ENCODE measurements at places on chromosomes 4 and X. TPM values are rescaled to one million over a fixed set of nuclear protein-coding genes. Genes with fewer than 3 reads are reported as not detected.

- DNase-seq, result peak; percentile 57
Measured at GRCh38 chr4:30721185-30722091, 1.3 kb downstream of the PCDH7 start.

GRCh38 chrX:115713460-115713859 lies 152.5 kb downstream of the PLS3 start:
- no peak for DNase-seq

JCHAIN gene
- total RNA-seq, result not detected

SLITRK4 gene
- not detected for total RNA-seq

SLC10A3 gene
- 18.2 TPM for total RNA-seq

RNF212 gene
- total RNA-seq, result 1.8 TPM

HEPH gene
- not detected for total RNA-seq

- DNase-seq, result peak; percentile 53
Measured at GRCh38 chr4:38868059-38868960, 704 bp downstream of the FAM114A1 start.

GRCh38 chrX:49147936-49148335 lies 14.6 kb upstream of the MAGIX start:
- no peak for DNase-seq

ABCG2 gene
- total RNA-seq, result 0.56 TPM

DNA sequence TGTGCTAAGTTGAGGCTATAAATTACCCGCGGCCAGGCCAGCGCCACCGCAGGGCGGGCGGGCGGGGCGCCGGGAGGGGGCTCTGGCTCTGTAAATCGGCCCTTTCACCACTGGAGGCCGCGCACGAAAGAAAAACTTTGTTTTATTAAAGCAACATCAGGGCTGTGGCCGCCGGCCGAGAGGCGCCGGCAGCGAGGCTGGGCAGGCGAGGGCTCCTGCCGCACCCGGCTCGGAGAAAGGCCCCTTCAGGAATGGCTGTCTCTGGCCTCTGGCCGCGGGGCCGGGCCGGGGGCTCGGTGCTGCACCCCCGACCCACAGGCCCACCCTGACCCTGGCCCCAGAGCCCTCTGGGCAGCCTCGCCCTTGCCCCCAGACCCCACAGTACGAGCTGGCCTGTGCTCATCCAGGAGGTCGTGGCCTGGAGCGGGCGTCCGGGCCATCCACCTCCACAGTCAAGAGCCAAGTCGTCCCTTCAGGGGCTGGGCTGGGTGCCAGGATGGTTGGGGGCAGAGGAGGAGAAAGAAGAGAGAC lies 29.5 kb upstream of the FGFR3 start:
- no peak for DNase-seq

- DNase-seq, result no peak
Measured at GRCh38 chr4:186887291-186887700, 163.6 kb upstream of the FAT1 start.

GRCh38 chr4:141890279-141890678 lies 253.9 kb downstream of the IL15 start:
- no peak for DNase-seq

DNA sequence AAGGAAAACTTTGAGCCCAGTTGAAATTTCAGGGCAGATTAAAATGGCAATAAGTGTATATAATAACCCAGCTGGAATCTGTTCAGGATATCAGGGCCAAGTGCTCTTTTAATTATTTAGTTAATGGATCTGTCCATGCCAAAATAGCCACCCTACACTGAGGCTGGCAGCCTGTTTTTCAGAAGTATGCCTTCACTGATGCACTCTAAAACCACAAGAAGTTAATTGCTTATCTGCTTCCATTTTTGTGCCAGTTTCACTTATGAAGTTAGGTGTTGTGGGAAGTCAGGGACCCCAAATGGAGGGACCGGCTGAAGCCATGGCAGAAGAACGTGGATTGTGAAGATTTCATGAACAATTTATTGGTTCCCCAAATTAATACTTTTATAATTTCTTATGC lies 960.3 kb downstream of the C4orf33 start:
- DNase-seq, result no peak

DNA sequence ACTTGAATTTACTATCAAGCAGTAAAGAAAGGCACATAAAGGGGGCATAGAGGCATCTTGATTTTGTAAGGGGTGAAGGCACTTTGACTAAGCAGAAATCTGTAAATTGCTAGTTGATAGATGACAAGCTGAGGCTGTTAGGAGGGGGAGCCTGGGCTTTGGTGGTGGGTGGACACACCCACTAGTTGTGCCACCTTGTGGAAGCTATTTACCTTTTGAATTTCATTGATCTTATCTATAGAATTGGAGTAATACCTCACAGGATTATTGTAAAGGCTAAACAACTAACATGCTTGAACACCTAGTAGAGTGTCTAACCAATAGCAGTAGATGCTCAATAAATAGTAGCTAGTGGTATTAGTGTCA lies 142.8 kb upstream of the KCNIP4 start:
- no peak for DNase-seq

DNA sequence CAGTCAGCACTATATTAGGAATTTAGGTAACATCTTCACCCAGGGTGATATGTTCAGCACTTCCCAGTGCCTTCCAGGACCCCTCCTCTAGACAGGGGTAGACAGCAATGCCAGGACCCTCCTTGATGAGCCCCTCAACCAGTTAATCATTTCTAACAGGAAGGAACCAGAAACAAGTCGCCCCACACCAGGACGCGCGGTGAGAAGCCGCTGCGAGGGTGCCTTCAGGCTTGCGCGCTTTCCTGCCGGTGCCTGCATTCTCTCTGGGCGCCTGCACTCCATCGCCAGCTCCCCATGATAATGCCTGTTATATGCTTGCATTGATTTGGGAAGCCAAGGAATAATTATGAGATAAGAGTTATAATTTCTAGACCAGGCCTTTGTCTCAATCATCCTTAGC lies 116.0 kb downstream of the ENPP6 start:
- DNase-seq, result no peak

DNA sequence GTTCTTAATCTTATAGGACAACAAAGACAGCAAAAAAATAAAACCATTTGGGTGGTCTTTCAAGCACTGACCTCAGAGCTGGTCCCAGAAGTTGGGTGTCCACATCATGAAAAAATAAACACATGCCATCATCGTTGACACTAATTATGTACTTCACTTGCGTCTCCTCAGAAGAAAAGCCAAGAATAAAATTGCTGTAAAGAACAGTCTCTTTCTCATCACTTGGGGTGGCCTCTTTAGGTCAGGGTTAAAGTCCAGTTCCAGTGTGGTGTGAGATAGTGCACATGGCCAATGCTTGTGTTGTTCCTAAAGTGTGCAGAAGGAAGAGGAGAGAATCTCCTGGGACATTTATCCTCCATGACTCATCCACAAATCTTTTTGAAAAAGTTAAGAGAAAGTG lies 49.5 kb upstream of the IBSP start:
- no peak for DNase-seq

DNA sequence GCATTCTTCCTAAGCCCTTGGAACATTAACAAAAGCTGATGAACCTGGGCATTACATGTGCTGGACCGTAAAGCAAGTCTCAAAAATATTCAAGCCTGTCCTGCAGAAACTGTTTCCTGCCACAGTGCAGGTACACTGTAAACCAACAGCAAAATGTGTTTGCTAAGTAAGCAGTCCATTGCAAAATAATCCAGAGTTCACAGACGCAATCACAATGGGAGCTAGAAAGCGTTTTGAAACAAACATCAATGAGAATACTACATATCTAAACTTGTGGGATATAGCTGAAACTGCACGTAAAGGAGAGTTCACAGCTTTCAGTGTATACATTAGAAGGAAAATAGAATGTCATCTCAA lies 61.6 kb downstream of the RGS12 start:
- DNase-seq, result no peak

MCF2 gene
- total RNA-seq, result 0.43 TPM

DNA sequence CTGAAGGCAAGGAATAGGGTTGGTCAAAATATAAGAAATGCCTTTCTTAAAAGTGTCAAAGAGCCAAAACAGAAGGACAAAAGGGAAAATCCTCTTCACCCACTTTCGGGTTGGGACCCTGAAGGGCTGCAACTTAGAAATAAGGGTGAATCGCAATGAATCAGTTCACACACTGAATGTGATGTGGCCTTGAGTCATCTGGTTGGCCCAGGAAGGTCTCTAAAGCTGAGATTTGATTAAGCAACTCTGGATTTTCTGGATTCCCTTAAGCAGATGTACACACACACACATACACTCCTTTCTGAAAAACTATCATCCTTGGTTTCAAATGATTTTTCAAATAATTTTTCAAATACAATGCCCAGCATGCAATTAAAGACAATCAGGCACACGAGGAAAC lies 13.1 kb downstream of the TAB3 start:
- no peak for DNase-seq

GRCh38 chr4:2802618-2803531 lies 10.0 kb downstream of the SH3BP2 start:
- DNase-seq, result no peak

TMPRSS11A gene
- total RNA-seq, result not detected

DNA sequence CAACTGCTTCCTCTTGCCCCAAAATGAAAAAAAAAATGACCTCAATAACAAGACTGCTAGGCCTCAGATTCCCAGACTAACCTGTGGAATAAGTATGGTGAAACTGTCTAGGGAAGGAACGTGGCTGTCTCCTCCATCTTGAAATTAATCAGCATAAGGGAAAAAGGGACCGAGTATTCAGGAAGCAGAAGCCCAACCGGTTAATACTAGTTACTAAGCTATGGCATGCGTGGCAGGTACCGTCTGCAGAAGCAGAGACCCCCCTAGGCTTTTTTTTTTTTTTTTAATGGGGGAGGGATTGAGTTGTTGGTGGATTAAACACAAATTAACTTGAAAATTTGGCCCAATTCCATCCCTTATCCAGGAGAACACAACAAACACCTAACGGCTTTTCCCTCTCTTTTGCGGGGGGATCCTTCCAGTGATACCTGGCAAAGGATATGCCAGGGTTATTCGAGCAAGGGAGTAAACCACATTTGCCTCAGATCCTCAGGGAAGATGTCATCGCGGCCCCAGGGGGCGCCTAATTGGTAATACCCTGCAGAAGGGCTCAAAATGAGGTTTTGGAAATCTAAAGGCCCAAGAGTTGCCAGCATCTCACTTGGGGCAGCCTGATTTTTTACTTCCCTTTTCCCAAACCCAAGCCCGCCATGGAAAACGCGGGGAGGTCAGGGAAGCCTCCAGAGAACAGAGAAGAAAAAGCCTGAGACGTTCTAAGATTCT lies 893 bp downstream of the RLIM start:
- peak; percentile 56 for DNase-seq

DNA sequence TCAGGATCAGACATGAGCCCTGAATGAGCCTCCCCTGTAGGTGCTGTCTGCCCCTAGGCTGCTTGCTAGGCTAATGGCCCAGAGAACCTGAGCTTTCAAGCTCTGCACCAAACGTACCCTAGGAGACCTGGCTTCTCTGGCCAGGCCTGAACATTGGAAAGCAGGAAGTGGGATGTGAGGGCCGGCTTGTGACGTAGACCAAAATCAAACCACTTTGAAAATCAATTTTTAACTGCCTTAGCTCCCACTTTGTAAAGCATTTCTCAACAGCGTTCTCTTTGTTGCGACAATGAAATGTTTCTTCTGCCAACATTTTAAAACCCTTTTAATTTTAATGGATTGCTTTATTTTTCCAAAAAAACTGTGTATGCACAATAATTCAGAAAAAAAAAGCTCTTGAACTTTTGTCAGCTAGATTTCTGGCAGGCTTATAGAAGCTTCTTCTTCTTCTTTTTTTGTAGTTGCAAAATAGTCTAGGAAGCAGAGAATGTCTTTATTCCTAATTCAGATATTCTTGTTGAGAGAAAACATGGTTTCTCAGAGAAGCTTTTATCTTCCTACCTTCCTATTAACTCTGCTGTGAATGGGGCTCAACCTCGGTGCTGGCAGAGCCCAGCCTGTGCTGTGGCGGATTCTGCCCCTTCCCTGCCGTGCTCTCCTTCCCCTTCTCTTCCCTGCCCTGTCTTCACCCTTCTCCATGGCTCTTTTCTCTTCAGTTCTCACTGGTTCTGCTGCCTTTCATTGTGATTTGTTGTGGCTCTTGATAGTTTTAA lies 145.2 kb upstream of the SFRP2 start:
- DNase-seq, result no peak

GRCh38 chr4:110184791-110185155 lies 13.6 kb downstream of the ELOVL6 start:
- no peak for DNase-seq

PCDH10 gene
- not detected for total RNA-seq

GLRB gene
- not detected for total RNA-seq

- no peak for DNase-seq
Measured at GRCh38 chr4:108775921-108776320, 13.1 kb upstream of the ETNPPL start.

Data from activated CD4-positive, alpha-beta T cell treated with anti-CD3 and anti-CD28 coated beads, Interleukin-2, amount 10 ng/mL, durations not matched to agents 24 days and 14 days (primary cell).